ENCODE measurements at places on chromosomes 5 and 9. TPM values are rescaled to one million over a fixed set of nuclear protein-coding genes. Genes with fewer than 3 reads are reported as not detected.

The ZNF346 gene
- total RNA-seq = 9.1 TPM

The SLC26A2 gene
- 770 TPM for total RNA-seq

The ECM2 gene
- 3.8 TPM for total RNA-seq

DNA sequence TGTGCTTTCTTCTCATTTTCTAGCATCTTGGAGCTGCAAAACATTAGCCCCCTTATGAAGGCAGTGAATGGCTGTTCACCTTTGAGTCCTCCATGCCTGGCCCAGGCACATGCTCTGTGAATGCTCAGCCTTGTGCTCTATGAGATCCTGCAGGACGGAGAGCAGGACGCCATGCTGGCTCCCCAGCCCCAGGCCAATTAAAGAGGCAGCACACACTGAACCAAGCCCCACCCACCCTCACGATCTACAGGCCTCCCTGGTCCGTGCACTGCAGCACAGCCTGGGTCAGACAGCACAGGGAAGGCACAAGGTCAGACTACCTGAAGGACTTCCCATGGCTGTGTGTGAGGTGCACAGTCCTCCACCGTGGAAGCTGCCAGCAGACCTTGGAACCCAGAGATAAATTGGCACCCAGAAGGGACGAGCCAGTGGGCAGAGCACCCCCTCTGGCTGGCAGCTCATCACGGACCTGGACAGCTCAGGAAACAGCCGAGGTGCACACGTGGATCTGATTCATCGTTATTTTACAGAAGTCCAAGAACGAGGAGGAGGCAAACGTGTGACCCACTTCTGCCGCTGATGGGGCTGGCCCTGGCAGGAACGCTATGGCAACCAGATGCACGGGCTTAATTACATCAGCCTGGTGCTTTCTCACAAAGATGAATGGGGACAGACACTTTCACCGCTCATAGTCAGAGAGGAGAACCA, 59.5 kb downstream of the OLFM1 start:
- no peak for DNase-seq
- H3K27me3 ChIP-seq = no peaks in the 10 kb centered on the region
- no peaks in the 10 kb centered on the region for H3K36me3 ChIP-seq
- no peak overlapping the region for H3K27ac ChIP-seq
- no peaks in the 10 kb centered on the region for H3K4me1 ChIP-seq
- no peak overlapping the region for H3K4me3 ChIP-seq

Measured in colonic mucosa (tissue), 4 donors.